ENCODE measurements at places on chromosomes 1 and 21.

- no peak for DNase-seq
Measured at GRCh38 chr1:220748936-220749335, 814 bp downstream of the MTARC2 start.

GRCh38 chr21:18164933-18165332, 79.7 kb upstream of the CHODL start:
- DNase-seq: no peak

DNA sequence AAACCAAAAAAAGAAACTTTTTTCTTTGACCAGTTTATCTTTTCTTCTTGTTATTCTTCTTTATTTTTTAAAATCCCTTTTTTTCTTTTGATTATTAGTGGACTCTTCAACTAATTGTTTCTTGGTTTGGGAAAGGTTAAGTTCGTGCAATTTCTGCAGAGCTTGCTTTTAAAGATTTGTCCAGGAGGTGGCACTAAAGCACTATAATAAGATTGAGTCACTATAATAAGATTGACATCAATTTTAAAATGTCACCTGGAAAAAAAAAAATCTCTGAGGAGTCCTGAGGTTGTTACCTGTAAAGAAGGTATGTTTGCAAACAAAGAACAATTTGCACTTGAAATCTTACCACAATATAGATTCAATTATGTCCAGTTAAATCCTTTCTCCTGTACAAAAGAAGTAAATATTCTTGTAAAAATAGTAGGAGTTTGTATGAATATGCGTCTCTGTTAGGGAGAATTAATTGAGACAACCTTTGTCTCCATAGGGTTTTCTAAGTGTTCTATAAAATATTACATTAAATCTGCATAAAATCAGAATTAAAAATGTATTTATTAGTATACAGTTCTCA, 166.7 kb downstream of the ADGRL4 start:
- no peak for DNase-seq

DNA sequence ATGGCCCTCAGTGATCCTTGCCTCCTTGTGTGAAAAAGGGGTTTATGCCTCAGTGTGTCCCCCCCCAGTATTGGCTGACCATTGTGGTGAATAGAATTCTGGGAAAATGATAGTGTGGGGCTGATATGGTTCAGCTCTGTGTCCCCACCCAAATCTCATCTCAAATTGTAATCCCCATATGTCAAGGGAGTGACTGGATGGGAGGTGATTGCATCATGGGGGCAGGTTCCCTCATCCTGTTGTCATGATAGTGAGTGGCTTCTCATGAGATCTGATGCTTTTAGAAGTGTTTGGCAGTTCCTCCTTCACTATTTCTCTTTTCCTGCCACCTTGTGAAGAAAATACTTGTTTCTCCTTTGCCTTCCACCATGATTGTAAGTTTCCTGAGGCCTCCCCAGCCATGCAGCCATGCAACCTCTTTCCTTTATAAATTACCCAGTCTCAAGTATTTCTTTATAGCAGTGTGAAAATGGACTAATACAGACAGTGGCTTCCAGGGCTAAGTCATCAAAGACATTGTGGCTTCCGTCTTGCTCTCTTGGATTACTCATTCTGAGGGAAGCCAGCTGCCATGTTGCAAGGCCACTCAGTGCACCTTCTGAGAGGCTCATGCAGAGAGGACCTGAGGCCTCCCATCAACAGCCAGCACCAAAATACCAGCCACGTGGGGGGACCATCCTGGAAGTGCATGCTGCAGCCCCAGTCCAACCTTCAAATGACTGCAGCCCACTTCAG, 40.6 kb upstream of the SOD1 start:
- DNase-seq: no peak

- no peak for DNase-seq
Measured at GRCh38 chr1:231062500-231063270, 22.6 kb upstream of the FAM89A start.

DNA sequence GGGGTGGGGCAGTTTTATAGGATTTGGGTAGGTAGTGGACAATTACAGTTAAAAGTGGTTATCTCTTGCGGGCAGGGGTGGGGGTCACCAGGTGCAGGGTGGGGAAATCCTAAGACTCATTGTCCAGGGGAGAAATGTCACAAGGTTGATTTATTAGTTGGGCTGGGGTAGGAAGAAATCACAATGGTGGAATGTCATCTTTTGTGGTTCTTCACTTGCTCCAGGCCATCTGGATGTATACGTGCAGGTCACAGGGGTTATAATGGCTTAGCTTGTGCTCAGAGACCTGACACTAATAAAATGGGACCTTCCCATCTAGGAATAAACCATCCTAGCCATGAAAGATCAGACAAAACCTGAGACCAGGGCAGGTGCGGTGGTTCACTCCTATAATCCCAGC, 11.5 kb downstream of the TEX46 start:
- DNase-seq: no peak

DNA sequence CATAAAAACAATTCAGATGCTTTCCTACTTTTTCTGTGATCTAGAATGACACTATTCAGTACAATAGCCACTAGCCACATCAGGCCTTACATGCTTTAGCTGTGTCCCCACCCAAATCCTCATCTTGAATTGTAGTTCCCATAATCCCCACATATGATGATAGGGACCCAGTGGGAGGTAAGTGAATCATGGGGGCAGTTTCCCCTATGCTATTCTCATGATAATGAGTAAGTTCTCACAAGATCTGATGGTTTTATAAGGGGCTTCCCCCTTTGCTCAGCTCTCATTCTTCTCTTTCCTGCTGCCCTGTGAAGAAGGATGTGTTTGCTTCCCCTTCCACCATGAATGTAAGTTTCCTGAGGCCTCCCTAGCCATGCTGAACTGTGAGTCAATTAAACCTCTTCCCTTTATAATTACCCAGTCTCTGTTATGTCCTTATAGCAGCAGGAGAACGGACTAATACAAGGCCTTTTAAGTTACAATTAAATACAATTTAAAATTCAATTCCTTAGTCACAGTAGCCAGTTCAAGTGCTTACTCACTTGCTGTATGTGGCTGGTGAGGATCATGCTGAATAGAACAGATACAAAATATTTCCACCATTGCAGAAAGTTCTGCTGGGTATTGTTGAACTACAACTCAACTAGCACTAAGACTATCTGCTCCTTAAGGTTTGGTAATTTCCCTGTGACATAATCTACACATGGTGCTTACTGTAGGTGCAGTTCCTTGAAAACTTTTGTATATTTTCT, 106.7 kb downstream of the SCMH1 start:
- DNase-seq: no peak

- DNase-seq: no peak
Measured at GRCh38 chr1:5297180-5297885, 642.9 kb downstream of the AJAP1 start.

DNA sequence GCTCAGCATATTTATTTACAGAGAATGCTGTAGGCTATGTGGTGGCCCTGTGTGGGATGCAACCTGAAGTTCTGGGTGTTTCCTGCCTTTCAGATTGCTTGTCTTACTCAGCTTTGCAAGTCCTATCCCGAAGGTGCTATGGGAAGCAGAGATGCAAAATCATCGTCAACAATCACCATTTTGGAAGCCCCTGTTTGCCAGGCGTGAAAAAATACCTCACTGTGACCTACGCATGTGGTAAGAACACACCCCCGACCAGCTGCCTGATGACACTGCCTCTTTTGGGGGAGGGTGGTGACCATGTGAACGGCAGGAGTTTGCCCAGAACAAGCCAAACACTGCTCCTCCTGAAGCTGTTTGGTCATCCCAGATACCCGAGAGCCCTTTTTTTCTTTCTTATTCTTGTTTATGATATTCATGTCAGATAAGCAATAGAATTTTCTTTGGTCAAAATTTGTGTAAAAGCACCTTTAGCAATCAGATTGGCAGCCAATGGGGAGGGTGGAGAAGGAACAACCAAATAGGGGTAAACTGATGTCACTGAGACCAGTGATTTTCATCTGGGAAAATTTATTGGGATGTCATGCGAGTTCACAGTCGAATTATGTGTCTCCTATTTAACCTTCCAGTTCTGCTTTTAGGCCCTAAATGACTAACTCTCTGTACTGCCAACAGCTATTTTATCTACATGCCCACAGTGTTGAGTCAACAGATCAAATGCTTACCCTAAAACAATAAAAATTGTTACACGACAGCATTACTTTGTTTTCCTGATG, 82.6 kb downstream of the EVA1C start:
- DNase-seq: no peak

DNA sequence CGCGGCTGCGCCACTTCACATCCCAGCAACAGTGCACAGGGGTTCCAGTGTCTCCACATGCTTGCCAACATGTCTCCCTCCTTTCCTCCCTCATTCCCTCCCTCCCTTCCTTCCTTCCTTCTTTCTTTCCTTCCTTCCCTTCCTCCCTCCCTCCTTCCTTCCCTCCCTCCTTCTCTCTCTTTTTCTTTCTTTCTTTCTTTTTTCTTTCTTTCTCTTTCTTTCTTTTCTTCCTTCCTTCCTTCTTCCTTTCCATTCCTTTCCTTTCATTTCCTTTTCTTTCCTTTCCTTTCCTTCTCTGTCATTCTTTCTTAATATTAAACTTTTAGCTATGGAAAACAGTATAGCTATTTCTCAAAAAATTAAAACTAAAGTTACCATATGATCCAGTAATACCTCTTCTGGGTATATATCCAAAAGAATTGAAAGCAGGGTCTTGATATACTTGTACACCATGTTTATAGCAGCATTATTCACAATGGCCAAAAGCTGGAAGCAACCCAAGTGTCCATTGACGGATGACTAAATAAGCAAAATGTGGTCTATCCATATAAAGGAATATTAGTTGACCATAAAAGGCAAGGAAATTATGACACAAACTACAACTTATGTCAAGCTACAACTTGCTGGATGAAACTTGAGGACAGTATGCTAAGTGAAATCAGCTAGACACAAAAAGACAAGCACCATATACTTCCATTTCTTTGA, 55.0 kb upstream of the TLR5 start:
- DNase-seq: no peak

GRCh38 chr1:45243476-45244343, 37.3 kb upstream of the ZSWIM5 start:
- no peak for DNase-seq

- no peak for DNase-seq
Measured at GRCh38 chr21:17613242-17613676, 558 bp upstream of the BTG3 start.

DNA sequence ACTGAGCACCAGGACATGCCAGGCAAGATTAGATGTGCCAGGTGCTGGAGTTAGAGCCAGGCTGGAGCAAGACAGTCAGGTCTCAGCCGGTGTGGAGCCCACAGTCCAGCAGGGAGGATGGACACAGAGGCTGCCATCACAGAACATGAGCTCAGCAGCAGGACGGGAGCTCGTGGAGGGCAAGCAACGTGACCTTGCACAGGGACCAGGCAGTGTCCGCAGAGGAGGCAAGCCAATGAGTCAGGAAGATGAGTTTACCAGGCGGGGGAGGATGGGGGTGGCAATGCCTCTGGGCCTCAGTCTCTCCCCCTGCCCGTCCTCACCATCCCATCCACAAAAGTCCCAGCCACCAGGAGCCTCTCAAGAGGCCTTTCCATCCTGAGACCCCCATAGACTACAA, 20.7 kb upstream of the ZC3H12A start:
- DNase-seq: no peak

- no peak for DNase-seq
Measured at GRCh38 chr1:27599605-27600497, 4.1 kb downstream of the AHDC1 start.

Data from mesothelial cell of epicardium (in vitro differentiated cells).